SIG-M5 (cell line): ENCODE measurements at places on chromosomes 5 and 9.

GRCh38 chr9:33189331-33189791 is 22.2 kb upstream of the B4GALT1 start:
- DNase-seq = no peak

DNA sequence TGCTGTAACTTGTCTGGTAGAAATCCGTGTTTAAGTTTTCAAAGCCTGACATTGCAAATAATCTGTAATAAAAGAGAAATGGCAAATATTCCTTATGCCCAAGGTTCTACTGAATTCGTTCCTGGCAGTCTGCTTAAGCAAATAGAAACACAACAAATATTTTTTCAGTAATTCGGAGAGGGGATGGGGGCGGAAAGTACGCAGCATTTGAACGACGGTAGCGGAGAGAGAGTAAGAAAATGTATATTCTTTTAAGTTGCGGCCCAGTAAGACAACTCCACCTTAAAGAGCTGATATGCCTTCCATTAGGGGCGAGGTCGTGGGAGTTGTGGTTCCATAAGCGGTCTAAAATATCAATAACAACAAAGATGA is 569 bp downstream of the YIPF5 start:
- DNase-seq = no peak

- no peak for DNase-seq
Measured at GRCh38 chr9:76025286-76025685, 134.8 kb downstream of the PCSK5 start.

DNA sequence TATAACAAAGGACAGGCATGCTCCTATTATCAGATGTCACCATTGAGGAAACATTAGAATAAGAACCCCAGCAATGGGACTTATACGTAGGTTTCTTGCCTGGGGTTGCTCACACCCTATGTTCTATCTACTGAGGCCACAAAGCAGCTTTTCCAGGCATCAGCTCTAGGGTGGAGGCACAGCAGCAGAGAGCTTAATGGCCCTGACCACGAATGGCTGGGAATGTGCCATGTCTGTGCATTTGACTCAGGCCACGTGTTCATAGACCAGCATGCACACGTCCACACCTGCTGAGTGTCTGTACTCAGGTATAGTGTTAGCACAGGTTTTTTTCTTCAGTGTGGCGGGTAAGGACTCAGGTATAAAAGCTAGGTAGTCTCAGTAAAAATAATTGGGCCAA is 129.4 kb downstream of the AOPEP start:
- DNase-seq = no peak

DNA sequence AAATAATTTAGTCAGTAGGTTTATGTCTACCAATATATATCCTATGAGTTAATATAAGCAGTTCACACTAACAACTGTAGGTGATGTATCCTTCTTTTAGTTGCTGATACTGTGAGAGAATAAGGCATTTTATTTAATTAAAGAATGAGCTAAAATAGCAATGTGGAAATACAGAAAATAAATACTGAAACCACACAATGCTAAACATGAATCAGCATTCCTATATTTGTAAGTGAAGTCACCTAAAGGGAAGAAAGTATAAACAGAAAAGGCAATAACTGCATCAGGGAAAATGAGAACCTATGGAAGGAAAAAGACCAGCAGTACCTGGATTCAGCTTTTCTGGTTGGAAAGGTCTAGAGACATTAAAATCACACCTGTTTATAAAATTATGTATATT is 336.0 kb downstream of the PDE4D start:
- DNase-seq = no peak

GRCh38 chr5:120684749-120685415 is 220.8 kb downstream of the PRR16 start:
- DNase-seq = no peak

GRCh38 chr5:59198365-59198764 is 615.5 kb downstream of the RAB3C start:
- no peak for DNase-seq

- no peak for DNase-seq
Measured at GRCh38 chr9:75891771-75892215, 1.3 kb downstream of the PCSK5 start.

- no peak for DNase-seq
Measured at GRCh38 chr9:109923806-109924205, 143.8 kb downstream of the PALM2AKAP2 start.

DNA sequence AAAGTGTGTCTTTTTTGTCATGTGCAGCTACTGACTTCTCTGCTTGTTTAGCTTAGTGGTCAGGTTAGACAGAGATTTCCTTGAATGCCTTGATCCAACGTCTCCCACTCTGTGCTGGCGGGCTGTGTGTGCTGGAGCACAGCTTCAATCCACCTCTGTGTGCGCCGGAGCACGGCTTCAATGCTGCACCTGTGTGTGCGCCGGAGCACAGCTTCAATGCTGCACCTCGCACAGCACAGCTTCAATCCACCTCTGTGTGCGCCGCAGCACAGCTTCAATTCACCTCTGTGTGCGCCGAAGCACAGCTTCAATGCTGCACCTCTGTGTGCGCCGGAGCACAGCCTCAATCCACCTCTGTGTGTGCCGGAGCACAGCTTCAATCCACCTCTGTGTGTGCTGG is 69.0 kb upstream of the PHYKPL start:
- DNase-seq = no peak

DNA sequence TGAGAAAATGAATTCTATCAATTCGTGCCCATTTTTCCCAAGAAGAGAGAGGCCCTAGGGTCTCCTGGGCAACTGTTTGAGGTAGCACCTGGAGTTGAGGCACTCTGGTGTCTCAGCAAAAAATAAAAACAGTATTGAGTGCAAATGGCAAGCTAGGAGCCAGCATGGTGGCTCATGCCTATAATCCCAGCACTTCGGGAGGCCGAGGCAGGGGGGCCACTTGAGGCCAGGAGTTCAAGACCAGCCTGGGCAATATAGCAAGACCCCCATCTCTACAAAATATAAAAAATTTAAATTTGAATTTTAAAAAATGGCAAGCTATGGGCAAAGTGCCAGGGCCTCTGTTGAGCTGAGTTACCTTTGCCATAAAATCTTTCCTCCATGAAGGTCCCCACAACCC is 136.0 kb downstream of the CDK5RAP2 start:
- no peak for DNase-seq

DNA sequence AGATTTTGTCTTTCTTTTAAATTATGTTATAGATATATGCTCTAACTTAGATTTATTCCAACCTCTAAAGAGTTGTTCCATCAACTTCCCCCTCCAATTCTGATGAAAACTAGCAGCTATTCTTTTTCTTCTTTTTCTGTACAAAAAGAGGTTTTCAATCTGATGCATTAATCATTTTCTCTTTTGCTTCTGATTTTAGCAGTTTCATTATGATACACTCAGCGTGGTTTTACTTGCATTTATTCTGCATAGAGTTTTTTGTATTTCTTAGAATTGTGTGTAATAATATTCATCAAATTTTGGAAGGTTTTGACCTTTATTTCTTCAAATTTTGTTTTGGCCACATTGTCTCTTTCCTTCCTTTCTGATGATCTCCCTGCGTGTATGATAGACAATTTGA is 968.1 kb upstream of the CDH18 start:
- no peak for DNase-seq

GRCh38 chr5:146050086-146050485 is 55.3 kb downstream of the PLAC8L1 start:
- DNase-seq = no peak

DNA sequence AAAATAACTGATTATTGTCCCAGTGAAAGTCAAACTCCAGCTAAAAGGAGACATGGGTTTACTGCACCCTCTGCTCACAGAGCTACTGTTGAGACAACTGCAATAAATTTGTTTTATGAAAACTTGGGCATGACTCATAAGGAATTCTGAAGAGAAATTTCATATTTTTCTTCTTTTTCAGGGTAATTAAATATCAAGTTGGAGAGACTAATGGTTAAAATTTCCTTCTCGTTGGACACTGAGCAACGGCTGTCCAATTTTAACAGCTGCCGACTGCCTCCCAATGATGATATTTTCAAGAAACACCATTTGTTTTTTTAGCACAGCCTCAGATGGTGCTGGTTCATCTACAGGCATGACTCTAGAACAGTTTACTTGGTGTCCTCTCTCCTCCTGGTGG is 259.2 kb upstream of the RGMB start:
- DNase-seq = no peak

DNA sequence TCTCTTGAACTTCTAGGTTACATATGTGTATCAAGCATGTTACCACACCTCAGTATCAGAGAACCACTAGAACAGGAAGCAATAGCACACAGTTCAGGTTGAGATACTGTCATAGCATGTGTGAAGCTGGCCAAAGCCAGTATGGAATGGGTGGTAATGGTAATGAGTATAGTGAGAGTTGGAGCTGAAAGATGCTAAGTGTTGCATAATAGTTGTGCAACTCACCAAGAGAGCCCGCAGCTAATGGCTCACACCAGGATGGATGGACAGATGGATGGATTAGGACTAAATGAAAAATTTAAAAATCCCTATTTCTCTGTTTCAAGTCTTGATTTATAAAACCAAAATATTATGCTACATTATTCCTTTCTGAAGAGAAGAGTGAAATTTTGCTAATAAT is 53.4 kb upstream of the KCNN2 start:
- DNase-seq = no peak

GRCh38 chr9:119036969-119037368 is 332.3 kb downstream of the BRINP1 start:
- no peak for DNase-seq

GRCh38 chr9:35757226-35757891 is 3.3 kb upstream of the MSMP start:
- DNase-seq = no peak

DNA sequence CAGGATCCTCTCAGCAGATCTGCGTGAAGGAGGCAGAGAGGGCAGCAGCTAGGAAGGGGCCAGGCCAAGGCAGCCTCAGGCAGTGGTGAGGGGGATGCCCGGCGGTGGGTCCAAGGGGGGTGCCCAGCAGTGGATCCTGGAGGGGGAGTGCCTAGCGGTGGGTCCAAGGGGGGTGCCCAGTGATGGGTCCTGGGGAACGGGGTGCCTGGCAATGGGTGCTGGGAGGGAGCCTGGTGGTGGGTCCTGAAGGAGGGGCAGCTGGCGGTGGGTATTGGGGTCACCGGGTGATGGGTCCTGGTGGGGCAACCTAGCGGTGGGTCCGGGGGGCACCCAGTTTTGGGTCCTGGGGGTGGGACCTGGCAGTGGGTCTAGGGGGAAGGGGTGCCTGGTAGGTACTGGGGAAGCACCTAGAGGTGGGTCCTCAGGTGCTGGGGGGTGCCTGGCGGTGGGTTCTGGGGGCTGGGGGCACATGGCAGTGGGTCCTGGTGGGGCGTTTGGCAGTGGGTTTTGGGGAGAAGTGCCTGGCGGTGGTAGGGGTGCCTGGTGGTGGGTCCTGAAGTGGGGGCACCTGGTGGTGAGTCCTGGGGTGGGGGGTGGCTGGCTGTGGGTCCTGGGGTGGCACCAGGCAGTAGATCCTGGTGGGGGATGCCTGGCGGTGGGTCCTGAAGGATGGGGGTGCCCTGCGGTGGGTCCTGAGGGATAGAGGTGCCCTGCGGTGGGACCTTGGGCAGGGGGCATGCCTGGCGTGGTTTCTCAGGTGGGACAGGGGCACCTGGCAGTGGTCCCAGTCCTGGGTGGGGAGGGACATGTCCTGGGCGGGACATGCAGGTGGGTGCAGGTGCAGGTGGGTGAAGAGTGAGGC is 1.9 kb downstream of the LRRC14B start:
- DNase-seq = no peak

DNA sequence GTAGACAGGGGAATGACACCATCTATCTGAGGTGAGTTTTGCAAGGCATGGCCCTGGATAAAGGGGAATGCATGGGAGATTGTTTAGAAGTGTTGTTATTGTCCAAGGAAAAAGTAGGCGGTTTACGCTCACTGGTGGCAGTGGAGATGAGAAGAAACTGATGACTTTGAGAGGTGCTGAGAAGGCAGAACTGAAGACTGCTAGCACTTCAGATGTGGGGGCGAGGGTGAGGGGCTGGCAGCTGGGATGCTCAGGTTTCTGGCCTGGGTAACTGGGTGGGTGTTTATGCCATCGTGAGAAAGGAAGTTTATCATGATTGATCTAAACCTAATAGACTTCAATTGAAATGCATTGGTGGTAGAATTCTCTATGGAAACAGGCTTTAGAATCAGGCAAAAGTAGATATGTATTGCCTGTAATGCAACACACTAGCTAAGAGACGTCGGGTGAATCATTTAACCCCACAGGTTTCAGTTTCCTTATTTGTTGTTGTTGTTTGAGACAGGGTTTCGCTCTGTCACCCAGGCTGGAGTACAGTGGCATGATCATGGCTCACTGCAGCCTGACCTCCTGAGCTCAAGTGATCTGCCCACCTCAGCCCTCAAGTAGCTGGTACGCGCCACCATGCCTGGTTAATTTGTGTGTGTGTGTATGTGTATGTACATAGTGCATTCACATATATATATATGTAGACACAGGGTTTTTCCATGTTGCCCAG is 123.5 kb downstream of the SLC24A2 start:
- DNase-seq = no peak

- DNase-seq = no peak
Measured at GRCh38 chr9:94498801-94499453, 56.0 kb upstream of the PCAT7 start.

DNA sequence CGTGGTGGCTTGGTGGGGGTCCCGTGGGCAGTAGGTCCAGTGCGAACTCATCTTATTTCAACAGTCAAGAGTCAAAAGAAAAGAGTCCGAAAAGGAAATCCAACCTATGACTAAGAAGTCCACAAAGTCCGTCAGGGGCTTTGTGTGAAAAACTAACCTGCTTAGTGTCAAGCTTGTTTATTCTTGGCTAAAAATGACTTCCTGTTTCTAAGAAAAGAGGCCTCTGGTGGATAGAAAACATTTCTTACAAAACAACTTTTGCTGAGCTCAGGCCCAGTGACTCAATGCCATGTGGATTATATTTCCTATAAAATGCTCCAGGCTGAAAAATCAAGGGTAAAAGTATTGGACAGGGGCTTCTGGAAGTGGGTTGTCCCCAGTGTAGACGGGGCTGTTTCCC is 105.9 kb downstream of the GADD45G start:
- no peak for DNase-seq

GRCh38 chr9:3736161-3736560 is 210.4 kb upstream of the RFX3 start:
- DNase-seq = peak; percentile 72

DNA sequence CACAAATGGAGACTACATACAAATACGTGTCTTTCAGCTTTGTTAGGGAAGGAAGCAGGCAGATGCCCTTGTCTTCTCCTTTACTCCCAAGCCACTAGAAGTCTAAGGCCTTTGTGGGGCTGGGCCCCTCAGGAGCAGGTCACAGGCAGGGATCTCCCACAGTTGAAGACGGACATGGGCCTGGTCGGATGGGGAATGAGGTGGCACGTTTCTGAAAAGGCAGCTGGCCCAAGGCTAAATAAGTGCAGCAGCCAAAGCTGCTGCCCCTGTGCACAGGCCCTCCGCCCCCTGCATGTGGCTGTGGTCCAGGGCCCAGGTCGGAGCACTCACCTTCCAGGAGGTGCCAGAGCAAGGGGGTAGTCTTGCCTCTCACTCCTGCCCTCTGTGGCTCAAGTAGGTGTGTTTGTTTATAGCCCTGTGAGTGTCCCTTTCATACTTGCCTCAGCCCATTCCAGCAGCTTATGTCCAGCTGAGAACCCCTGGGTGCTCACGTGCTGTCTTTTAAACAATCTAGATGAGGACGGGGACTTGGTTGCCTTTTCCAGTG is 1.8 kb downstream of the SQSTM1 start:
- DNase-seq = no peak
